ENCODE measurements at places on chromosomes 4 and X.
A peak's percentile ranks its signal among the peaks of the same experiment; 100 is the strongest.

DNA sequence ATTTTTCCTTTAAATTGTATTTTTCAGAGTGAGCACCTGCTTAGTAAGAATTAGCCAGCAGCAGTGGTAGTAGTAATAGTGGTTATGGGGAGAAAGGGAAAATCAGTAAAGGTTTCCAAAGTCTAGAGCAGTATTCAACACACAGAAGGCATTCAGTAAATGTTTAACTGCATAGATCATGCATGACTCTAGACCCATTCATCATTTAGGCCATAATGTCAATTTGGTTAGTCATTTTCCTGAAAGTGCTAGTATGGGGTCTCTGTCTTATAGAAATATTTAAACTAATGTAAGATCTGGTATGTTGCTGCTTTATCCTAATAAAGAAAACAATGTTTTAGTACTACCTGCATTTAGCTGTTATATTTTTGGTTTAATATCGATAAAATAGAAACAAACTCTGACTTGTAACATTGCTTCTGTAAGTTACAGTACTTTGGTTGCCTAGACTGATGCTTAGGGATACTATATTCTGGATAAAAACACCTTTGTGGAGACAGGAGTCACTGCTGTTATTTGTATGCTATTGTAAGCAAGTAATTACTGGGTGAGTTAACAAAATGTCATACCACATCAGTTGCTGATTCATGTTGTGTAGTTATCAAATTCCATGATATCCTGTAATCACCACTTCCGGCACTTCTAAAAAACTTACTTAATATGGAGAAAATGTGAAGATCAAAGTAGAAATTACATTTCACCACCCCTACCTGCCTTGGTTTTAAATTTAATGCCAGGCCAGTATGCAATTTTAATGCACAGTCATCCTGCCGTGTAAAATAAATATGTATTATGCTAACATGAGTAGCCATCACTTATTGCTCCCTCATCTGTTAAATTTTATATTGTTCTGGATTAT, 115.8 kb upstream of the BMPR1B start:
- DNase-seq, result no peak

DNA sequence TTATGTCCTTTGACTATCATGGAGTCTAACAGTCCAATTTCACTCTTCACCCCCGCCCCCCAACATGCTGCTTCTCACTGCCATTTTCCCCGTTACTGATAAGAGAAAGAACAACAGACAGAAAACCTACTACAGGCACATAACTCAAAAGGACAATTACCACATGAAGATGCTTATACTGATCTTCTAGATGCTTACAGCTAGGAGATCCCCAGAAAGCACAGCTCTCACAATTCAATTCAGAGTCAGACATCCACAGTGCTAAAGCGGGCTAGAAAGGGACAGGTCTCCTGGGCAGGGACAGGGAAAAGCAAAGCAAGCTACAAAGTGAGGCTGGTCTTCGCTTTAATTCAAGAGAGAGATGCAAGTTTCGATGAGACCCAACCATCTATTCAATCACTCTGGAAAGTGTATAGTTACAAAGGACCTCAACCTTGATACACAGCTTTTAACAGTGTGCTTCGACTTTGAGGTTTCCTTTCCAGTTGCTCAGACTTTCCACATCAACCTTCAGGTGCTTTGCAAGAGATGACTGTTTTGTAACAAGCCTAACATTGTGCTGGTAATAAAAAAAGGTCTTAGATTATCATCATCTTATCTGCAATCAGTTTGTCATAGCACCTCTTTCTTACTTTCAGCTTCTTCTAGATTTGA, 60.9 kb downstream of the LEF1 start:
- DNase-seq, result no peak

DNA sequence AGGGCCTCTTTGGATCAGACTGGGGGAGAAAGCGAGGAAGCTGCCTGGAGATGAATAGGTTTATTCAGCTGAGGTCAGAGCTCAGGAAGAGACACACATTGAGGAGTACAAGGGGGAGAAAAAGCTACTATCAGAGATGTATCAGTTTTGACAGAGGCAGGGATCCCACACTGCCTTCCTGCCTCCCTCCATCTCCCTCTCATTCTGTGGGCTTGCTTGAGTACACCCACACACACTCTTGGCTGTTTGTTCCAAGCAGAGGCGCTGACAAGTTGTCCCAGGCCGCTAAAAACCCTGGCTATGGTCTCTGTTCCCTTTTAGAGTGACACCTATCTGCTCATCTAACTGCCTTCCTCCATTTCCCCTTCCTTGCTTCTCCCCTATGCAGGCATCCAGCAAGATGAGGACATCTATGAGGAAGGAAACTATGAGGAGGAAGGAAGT, 5.2 kb downstream of the TSPYL2 start:
- no peak for DNase-seq

DNA sequence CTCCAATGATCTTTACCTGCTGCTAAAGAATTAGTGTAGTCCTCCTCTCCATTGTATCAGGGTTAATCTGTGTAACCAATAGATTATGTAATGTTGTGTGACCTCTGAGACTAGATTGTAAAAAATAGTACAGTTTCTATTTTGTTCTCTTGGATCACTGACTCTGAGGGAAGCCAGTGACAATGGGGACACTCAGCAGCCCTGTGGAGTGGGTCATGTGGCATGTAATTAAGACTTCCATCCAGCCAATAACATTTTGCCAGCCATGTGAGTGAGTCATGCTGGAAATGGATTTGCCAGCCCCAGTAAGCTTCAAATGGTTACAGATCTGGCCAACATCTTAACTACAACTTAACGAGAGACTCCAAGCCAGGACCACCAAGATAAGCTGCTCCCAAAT, 332.3 kb downstream of the PTTG2 start:
- DNase-seq, result no peak

DNA sequence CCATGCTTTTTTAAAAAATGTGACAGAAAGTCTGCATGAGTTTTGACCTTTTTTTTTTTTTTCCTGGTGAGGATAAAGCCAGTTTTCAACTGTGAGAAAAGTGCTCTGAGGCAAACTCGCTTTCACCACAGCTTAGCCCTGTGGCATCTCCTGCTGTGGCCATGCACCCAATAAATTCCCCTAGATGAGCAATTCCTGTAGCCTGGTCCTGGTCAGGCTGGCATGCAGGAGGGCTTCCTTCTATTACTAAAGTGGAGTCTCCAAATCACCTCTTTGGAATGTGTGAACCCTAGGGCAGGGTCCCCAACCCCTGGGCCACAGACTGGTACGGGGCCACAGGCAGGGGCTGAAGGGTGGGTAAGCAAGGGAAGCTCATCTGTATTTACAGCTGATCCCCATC, 265.4 kb downstream of the RAPGEF2 start:
- DNase-seq, result no peak

- no peak for DNase-seq
Observed at GRCh38 chr4:106527316-106527715, 158.7 kb upstream of the GIMD1 start.

- DNase-seq, result no peak
Observed at GRCh38 chr4:81506731-81507130, 35.0 kb upstream of the RASGEF1B start.

DNA sequence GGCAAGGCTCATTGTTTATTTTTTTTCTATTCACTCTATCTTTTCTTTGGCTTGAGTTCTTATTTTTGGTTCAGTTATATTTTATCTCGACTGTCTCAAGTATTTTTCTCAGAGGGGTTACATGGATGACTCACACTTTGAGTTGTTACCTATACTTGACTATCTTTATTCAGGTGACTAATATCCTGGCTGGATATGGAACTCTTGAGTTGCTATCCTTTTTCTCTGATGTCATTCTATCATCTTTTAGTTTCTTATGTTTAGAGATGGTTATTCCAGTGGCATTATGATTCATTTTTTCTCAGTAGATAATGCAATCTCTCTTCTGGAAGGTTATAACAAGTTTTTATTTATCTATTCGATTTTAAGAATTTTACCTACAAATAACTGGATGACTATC, 117.9 kb downstream of the COX18 start:
- no peak for DNase-seq

DNA sequence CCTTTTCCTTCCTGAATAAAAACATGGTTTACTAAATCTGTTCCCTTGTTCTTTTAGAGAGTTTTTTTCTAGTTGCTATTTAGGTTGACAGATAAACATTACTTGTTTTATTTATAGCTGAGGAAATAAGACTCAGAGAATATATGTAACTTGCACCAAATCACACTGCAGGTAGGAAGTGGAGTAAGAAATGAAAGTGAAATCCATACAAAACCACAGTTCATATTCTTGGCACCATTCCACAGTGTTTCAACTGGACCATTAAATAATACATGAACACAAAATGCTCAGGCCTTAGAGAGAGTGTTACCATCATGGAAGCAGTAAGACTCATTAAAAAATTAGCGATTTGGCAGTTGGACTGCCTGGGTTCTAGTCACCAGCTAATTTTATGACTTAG, 326.9 kb upstream of the SLIT2 start:
- DNase-seq, result no peak

DNA sequence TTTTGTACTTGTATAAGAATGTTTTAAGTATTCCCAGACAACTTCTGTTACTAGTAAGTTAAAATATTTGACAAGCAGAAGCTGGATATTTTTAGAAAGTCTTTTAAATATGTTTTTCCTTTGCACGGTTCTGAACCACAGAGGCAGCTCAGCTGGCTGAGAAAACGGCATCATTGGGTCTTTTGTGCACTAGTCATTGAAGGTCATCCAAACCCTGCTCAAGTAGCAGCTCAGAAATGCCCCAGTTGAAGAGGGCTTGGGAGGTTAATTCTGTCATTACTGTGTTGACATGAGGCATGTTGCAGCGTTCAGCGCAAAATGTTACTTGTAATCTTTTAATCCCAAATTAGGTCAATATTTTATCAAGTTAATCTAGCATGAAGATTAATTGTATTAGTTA, 383.7 kb upstream of the FAM241A start:
- DNase-seq, result peak; percentile 25

GRCh38 chrX:23978491-23978890, 48.5 kb downstream of the KLHL15 start:
- DNase-seq, result no peak

Data from fibroblast of skin of left quadriceps (primary cell).